ENCODE measurements at places on chromosomes 4 and X.

- DNase-seq: no peak
Observed at GRCh38 chr4:24248674-24249630, 335.4 kb downstream of the DHX15 start.

DNA sequence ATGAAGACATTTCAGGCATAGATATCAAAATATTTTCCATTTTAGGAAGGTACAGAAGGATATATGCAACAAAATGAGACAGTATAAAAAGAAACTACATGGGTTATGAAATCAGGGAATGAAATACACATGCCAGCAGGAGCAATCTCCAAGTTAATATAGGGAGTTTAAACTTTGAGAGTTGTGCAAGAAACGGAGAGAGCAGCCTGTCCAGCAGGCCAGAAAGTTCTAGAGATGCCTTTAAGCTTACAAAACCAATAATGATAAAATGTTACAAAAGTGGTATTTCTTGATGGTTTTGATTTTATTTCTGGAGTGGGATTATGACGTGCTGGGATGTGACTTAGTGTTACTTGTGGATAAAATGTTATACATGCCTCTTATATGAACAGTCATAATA lies 2047.9 kb downstream of the ARAP2 start:
- DNase-seq: no peak

- DNase-seq: no peak
Observed at GRCh38 chr4:13143222-13144070, 340.7 kb downstream of the RAB28 start.

GRCh38 chrX:70052895-70053615 lies 3.3 kb upstream of the AWAT2 start:
- no peak for DNase-seq

DNA sequence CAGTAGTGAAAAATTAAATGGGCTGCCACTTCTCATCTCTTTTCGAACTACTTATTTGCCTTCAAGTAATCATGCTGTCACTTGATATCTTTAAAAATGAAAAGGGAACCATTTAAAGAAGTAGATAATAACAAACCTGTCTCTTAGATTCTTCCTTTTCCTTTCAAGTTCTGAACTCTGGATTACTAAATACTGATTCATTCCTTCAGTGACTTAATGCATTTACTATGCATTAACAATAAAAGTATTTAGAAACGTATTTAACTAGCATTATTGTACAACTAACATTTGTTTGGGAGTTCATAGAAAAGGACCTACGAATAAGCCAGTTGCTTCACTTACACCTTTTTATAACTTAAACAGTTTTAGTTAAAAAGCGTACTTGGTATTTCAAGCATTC lies 61.1 kb upstream of the RAB33B start:
- no peak for DNase-seq

DNA sequence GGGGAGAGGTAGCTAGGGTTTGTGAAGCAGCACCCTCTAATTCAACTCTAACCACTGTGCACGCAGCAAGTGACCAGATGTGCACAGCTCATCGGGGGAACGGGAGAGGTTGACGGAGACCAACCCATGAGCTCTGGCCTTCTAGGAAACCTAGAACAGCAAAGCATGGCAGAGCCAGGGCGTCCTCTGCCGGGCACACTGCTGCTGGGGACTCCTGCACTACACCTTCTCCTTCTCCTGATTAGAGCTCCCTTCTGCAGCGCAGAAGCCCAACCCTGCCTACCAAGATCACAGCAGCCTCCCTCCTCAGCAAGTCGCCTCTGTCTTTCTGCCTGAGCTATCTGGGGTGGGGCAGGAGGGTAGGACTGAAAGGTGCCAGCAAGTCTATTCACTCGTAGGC lies 252.3 kb upstream of the PSAPL1 start:
- DNase-seq: no peak

- DNase-seq: no peak
Observed at GRCh38 chr4:151144329-151145072, 45.1 kb downstream of the RPS3A start.

- no peak for DNase-seq
Observed at GRCh38 chrX:9875801-9876200, 89.6 kb downstream of the SHROOM2 start.

- no peak for DNase-seq
Observed at GRCh38 chr4:61068745-61069144, 131.4 kb upstream of the ADGRL3 start.

DNA sequence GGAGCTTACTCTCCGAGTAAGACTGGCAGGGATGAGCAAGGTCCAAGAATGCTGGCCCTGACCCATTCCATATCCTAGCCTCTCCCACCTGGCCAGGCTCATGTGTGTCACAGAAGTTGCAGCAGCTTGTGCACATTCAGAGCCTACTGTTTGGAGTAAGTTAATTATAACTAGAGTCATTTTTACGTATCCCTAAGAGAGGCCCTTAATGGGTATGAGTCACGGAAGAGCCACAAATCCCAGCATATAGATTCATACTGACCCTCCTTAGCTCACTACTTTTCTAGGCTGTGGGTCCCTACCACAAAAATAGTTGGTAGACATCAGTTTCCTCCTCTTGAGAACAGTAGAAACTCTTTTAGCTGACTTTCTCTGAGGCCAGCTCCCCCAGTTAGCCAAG lies 118.3 kb upstream of the FRG1 start:
- no peak for DNase-seq

GRCh38 chrX:17549107-17549651 lies 174.2 kb downstream of the NHS start:
- DNase-seq: no peak

GRCh38 chr4:7186031-7186430 lies 6.3 kb upstream of the SORCS2 start:
- no peak for DNase-seq

GRCh38 chrX:130086447-130087206 lies 23.7 kb downstream of the ELF4 start:
- no peak for DNase-seq

GRCh38 chr4:56757261-56757746 lies 64.2 kb downstream of the SPINK2 start:
- peak; percentile 73 for DNase-seq

GRCh38 chr4:174398728-174399127 lies 115.0 kb downstream of the CEP44 start:
- no peak for DNase-seq

DNA sequence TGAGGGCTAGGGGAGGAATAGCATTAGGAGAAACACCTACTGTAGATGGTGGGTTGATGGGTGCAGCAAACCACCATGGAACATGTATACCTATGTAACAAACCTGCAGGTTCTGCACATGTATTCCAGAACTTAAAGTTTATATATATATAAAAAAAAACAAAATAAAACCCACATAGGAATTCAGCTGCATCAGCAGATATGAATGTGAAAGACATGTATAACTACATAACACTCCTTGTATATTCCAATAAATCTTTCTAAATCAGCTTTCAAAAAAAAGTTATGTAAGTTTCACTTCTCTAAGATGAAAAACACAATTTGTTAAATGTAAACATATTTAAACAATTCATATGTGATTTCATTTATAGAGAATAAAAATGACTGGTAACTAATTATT lies 6.0 kb downstream of the GC start:
- no peak for DNase-seq

- DNase-seq: no peak
Observed at GRCh38 chr4:624705-625590, at the start of gene PDE6B. TSS of gene PDE6B (plus strand) at chr4:625573. CDS start at chr4:625627, 54 bp downstream.

GRCh38 chr4:55617587-55618197 lies 18.4 kb downstream of the NMU start:
- DNase-seq: no peak

- DNase-seq: no peak
Observed at GRCh38 chr4:44446191-44446590, 2.4 kb downstream of the KCTD8 start.

GRCh38 chr4:99945718-99946355 lies 581 bp downstream of the DNAJB14 start:
- peak; percentile 19 for DNase-seq

- DNase-seq: no peak
Observed at GRCh38 chr4:72895408-72895807, 174.1 kb downstream of the COX18 start.

- no peak for DNase-seq
Observed at GRCh38 chrX:13339607-13340006, 19.8 kb upstream of the ATXN3L start.
